ENCODE measurements at places on chromosomes 3 and 15.

- DNase-seq: no peak
Observed at GRCh38 chr3:12885583-12885930, 44.2 kb upstream of the RPL32 start.

DNA sequence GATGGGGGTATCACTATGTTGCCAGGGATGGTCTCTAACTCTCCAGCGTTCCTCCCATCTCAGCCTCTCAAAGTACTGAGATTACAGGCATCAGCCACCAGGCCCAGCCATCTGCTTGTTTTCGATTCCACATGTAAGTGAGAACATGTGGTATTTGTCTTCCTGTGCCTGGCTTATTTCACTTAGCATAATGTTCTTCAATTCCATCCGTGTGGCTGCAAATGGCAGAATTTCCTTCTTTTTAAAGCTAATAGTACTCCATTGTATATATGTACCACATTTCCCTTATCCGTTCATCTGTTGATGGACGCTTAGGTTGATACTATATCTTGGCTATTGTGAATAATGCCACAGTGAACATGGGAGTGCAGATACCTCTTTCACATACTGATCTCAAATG lies 70.6 kb downstream of the ASB7 start:
- no peak for DNase-seq

- no peak for DNase-seq
Observed at GRCh38 chr3:100080573-100080972, 33.7 kb downstream of the FILIP1L start.

DNA sequence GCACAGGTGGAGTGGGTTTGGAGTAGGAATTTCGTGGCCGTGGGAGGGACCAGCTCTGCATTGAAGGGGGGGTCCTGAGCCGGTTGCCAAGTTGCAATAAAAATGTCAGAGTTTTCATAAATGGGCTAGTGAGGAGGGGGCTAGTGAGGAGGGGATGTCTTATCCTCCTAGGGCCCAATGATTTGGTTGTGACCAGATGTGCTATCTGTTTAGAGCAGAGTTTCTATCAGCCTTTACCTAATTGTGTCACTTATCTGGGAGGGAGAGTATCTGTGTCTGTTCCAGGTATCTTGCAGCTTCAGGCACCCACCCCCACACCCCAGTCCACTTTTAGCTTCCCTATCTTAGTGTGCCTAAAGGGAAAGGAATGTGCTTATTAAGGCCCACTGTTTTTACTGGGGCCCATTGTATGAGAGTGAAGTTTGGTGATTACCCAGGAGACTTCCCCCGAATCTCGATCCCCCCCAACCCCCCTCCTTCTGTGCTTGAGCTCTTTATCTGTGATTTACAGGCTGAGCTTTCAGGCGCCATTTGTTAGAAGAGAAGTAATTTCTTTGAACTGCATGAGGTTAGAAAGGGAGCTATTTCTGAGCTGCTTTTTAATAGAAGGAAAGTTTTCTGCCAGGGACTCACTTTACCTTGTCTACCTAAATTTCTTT lies 42.6 kb downstream of the PPCDC start:
- no peak for DNase-seq

All from GM12891 (cell line).